NB4 (cell line): ENCODE measurements at places on chromosomes 6 and 20.

DNA sequence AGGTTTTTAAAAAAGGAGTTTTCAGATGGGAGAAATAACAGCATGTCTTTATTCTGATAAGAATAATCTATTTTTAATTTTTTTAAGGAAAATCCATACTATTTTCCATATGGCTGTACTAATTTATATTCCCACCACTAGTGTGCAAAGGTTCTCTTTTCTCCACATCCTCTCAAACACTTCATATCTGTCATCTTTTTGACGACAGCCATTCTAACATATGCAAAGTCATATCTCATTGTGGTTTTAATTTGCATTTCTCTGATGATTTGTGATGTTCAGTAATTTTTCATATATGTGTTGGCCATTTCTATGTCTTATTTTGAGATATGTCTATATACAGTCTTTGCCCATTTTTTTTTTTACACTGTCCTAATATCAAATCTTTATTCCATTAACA, 280.6 kb upstream of the RUNX2 start:
- no peak for DNase-seq

DNA sequence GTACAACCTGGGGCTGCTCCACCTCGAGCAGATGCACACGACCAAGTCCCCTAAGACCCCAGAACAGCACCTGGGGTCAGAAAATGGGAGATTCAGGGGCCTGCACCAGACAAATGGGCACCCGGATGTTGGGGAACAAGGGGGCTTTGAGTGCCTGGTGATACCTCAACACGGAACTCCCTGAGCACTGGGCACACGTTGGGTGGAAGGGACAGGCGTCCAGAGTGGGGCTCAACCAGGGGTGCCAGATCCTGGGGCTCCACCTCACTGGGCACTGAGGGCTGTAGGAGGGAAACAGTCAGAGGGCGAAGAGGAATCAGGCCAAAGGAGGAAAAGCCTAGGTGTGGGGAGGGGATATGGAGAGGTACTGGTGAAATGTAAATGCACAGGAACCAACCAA, 33.5 kb upstream of the SPAG4 start:
- no peak for DNase-seq

DNA sequence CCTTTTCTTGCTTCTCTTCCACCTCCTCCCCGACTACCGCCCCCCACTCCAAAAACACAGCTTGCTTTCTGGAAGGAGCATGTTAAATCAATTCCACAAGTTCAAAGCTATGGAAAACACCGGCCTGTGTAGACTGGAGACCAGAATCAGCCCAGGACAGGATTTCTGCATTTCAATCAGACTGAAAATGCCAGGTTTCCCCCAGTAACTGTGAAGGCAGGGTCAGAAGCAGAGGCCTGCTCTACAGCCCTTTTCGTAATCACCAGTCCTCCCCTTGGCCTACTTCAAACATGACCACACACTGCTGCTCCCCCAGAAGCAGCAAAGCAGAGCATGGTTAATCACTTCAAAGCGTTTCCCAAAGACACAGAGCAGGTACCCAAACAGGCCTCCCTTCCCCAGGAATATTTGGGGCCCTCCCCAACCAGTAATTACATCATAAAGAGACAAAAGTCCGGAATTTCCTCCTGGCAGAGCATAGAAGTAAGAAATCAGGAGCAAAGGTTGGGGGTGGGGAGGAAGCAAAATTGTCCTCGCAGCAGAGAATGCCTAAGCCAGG, 38.4 kb downstream of the ZMYND8 start:
- peak; percentile 77 for DNase-seq

DNA sequence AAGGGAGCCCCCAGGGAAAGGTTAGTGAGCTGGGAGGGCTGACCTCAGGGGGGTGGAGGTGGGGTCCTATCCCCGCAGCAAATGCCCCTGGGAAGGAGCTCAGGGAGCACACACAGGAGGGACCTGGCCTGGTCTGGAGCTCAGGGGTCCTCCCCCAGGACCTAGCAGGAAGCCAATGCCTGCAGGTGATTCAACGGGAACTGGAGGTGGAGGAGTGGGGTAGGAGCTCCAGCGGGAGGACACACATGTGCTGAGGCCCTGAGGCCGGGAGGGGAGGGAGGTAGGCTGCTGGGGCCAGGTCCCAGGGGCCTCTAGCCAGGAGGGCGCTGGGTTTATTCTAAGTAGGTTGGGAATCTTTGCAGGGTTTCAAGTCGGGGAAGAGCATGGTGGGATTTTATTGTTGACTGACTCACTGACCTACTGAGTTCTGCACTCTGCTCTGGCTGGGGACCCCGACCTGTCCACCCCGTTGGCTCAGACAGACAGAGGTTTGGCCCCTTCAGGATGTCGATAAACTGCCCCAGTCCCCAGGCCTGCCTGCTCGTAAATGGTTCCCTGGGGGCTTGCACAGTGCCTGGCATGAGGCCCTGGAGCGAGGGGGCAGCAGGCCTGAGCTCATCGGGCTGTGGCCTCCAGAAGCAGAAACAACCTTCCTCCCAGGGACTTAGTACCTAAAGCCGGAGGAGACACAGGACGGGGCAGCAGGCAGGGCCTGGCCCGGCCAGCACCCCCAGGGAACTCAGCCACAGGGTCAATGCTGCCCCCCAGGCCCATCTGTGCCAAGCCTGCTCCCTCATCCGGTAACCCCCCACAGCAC, 62.3 kb downstream of the RIPOR3 start:
- DNase-seq = peak; percentile 60

GRCh38 chr6:13252790-13253189, 75.5 kb downstream of the TBC1D7 start:
- no peak for DNase-seq

- no peak for DNase-seq
Observed at GRCh38 chr20:53253668-53254067, 281.5 kb downstream of the TSHZ2 start.

DNA sequence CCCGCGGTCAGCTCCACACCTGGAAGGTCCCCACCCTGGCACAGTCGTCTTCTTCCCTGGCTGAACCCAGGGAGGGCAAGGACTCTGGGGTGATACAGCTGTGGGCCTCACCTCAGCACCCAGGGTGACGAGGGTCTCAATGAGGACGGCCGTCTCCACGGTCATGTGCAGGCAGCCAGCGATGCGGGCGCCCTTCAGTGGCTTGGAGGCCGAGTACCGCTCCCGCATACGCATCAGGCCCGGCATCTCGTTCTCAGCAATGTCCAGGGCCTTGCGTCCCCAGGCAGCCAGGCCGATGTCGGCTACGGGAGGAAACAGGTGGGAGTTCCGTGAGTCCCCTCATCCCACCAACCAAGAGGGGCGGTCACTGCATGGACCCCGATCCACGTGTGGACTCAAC, 7.9 kb downstream of the AHCY start:
- DNase-seq = no peak

DNA sequence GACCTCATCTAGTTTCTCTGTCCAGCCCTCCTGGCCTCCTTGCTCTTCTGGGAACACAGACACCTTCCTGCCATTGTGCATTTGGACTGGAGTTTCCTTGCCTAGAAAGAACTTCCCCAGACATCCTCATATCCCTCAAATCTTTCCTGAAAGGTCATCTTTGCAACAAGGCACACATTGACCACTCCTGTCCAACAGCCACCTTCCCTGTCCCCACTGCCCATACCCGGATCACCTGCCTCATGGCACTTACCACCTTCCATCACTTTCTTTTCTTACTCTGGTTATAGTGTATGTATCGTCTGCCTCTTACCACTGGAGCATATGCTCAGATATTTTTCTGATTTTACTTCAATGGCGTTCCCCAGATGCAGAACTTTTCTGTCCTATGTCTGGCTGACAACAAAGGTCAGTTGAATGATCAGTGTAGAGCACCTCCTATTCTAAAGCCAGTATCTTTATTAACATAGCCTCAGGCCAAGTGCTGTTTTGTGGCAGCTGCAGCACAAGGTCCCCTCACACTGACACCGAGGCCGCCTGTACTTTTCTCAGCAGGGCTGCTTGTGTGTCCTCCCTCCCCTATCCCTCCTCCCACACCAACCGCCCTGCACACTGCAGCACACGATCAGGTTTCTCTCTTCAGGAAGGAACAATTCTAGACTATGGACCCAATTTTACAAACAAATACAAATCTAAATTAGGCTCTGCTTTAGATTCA, 4.1 kb downstream of the HLA-C start:
- DNase-seq = no peak

DNA sequence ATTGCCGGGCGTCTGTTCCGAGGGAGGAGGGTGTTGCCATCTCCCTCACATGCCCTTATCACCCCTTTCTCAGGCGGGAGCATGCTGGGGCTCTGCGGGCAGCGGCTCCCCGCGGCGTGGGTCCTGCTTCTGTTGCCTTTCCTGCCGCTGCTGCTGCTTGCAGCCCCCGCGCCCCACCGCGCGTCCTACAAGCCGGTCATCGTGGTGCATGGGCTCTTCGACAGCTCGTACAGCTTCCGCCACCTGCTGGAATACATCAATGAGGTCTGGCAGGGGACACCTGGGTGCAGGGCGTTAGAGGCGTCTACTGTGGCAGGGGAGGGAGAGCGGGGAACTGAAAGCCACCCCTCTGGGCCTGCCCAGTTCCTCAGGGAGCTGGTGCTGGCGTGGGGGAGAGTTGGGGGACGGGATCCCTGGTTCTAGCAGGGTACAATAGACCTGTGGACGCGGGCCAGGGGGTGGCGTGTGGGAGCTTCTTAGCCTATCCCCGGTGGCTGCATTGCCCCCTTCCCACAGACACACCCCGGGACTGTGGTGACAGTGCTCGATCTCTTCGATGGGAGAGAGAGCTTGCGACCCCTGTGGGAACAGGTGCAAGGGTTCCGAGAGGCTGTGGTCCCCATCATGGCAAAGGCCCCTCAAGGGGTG, 697 bp downstream of the PPT2 start:
- DNase-seq = peak; percentile 84

DNA sequence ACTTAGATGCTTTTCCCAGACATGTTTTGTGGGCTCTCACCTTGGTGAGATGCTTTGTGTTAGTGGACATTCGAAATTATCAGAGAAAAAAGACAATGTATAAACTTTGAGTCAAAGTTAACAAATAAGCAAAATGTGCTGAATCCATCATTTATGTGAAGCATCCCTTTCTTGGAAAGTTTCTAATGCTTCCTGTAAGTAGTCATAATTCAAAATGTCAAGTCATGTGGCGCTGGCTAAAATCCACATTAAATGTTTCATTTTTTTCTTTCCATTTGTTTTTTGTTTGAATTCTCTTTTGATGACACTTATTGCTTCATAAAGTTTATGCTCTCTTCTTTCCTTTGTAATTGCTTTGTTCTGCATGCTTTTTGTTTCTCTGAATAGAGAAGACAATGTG, 107.2 kb upstream of the CENPW start:
- no peak for DNase-seq

DNA sequence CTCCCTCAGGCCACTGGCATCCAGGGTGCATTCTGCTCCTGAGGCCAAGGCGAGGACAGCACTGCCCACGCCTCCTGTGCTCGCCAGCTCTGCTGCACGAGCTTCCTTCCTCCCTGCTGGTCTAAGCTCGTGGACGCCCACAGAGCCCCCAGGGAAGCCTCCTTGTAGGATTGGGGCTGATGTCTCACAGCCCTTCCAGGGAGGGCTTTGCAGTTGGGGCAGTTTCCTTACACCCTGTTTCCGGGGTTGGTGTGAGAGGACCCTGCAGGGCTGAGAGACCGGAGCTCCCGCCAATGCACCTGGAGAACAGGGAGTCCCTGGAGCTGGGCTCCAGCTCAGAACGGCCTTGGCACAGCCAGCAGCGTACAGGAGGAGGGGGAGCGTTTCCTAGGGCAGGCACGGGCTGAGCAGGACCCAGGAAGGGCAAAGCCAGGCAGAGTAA, 172.4 kb upstream of the PDE10A start:
- DNase-seq = peak; percentile 12

DNA sequence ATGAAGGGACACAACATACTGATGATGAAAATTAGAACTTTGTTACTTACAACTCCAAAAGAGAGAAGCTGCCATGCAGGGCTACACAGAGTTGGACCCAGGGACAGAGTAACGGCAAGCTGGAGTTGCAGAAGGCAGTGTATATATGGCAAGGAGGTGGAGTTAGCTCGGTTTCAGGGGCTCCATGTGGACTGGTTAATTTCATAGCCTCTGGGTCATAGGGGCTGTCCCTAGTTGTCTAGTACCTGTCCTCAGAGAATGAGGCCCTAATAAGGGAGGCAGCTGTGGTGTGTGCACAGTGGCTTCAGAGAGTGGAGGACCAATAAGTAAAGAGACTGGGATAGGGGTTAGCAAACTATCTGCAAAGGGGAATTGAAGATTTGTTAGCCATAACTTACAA, 7.9 kb upstream of the ZSCAN12 start:
- no peak for DNase-seq

DNA sequence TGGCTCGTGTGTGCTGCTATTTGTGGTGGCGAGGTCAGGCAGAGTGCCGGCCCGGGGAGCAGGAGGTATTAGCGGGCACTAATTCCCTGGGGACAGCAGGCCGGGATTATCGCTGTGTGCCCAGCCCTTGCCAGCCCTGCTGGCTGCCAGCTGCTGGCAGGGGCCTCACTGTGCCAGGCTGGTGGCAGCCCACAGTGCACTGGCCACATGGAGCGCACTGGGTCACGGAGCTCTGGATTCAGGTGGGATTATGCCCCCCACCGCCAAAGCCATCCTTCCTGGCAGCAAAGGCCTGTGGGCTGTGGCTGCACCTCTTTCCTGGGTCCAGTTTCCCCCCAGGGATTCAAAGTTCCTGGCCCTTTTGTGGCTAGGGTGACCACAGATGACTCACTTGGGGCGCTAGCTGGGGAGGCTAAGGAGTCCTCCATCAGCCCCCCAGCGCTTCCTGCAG, 59.7 kb downstream of the YTHDF1 start:
- peak; percentile 64 for DNase-seq

DNA sequence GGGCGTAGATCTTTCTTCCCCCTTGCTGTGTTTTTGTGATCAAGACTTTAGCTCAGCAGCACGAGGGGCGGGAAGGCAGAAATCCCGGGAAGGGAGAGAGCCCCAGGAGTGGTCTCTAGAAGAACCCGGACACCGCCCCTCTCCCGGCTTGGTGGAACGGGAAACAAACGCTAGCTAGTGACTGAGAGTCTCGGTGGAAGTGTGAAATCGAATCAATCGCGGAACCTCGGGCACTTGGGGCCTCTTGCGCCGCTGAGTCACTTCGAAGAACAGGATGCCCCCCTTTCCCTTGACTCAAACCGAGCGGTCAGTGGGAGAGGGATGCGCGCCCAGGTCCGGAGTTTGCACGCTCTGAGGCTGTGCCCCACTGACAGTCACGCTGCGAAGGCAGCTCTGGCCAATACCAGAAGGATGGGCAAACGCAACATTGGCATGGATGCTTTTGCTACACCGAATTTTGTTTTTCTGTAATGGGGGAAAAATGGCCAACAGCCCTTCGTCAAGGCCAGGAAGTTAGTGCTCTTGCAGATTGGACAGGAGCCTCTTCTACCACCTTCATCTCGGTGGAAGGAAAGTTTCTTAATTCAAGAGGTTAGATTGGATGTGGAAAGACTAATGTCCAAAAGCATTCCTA, 1.6 kb upstream of the OLIG3 start:
- no peak for DNase-seq

- peak; percentile 88 for DNase-seq
Observed at GRCh38 chr6:4775494-4776130, 592 bp upstream of the CDYL start.

- no peak for DNase-seq
Observed at GRCh38 chr20:13317439-13317838, 96.4 kb downstream of the ISM1 start.

DNA sequence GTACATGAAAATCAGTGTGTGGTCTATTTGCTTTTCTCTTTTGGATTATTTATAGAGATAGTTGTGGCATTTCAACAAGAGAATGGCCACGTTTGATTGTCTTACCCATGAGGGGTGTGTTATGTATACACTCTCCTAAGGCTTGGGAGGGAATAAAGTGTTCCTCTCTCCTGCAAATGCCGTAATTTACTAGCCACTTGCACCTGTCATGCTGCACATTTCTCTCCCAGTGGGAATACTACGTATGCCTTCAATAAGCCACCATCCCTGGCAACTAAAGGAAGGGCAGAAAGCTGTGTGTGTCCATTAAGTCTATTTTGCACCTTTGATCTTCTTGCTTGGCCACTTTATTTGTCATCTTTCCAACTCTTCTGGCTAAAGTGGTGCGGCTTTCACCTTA, 541.2 kb downstream of the QKI start:
- DNase-seq = no peak
